ENCODE measurements at places on chromosomes 11 and 22.

DNA sequence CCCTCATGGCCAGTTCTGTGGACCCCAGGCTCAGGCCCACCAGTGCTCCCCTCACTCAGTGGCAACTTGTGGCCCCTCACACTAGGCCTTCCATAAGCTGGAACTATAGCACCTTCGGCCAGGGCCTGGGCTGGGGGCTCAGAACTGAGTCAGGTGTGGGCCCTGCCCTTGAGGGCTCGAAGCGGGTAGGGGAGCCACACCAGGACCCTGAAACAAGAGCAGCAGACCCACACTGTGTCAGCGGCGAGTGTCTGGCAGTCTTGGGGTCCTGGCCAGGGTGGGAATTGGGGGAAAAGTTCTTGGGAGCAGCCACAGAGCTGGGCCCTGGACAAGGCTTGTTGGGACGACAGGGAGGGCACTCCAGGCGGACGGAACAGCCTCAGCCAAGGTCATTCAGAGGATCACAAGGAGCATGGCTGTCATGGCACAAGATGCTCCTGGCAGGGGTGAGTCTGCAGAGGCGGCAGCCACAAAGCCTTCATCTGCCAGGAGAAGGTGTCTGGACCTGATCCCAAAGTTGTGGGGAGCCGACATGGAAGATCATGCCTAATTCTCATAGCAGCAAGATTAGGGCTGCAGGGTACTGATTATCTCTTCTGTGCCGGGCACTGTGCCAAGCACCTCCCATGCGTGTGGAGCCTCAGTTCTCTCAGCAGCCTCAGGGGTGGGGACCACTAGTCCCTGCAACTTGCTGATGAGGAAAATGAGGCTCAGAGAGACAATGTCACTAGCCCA lies 50.7 kb downstream of the SHISAL1 start:
- DNase-seq = no peak

- DNase-seq = no peak
These were observed 39.7 kb upstream of the TH start for GRCh38 chr11:2211113-2211971.

- no peak for DNase-seq
These were observed 961.5 kb downstream of the FAM181B start for GRCh38 chr11:81772166-81772565.

GRCh38 chr11:121129362-121130340 lies 28.6 kb downstream of the TECTA start:
- no peak for DNase-seq

DNA sequence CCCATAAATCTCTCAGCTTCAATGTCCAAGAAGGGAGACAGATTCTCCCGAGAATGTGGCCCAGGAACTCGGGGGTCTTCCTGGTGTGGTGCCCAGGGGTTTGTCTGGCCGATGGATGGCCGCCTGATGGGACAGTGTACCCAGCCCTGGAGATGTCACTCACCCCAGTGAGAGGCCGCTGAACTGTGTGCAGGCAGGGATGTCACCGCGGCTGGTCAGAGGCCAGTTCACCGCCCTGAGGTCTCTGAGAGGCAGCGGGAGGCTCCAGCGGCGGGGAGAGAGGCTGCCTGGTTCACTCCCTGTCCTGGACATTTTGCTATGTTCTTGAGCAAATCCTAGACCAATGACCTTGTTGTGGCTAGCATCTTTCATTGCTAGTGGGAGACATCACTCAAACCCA lies 1349.5 kb downstream of the BRD1 start:
- DNase-seq = no peak

DNA sequence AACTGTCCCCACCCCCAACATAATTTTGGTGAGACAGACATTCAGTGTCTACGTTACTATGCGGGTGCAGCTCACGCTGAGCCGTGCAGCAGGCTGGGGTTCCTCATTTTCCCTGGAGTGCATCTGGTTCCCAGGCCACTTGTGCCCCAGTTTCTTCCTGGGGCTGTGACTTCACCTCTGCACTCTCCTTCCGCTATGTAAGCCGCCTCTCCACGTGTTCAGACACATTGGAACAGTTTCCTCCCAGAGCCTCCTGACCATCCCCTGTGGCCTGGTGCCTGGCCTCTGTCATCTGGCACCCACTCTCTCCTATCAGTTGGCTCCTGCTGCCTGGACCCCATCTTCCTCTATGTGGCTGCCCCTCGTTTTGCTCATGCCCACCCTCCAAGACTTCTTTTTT lies 46.2 kb upstream of the A4GALT start:
- DNase-seq = no peak

DNA sequence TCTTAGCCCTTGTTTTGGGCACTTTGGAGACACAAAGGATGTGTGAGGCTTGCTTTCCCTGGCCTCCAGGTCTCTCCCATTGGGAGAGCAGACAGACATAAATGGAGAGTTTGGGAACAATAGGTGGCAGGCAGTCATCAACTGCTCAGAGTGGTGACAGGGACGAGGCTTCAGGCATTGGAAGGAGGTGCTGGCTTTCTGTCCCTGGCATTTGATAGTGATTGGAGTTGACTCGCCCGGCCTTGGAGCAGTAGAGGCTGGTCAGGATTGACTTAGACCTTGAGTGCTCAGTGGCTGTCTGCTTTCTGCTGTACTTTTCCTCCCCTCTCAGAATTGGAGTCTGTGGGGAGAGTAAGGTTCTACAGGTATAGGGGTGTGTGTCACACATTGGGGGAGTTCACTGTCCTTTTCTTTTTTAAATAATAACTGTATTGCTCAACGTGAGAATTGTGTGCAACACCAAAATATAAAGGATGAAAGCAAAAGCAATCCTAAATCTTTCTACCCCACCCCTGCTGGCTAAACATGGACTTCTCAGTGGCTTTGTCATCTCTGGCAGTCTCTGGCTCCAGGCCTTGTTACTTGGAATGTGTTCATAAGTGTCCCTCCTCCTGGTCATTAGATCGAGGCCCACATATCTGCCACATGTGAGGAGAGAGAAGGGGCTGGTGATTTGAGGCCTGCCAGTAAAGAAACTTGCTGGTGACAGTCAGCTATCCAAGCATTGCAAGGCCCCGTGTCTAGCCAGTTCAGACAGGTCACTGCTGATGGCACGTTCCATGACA lies 21.1 kb downstream of the SHISA8 start:
- no peak for DNase-seq
